Right cardiac atrium (tissue), 5 donors: ENCODE measurements at places on chromosomes 16 and 17. TPM values are rescaled to one million over a fixed set of nuclear protein-coding genes. Genes with fewer than 3 reads are reported as not detected.
A peak's percentile ranks its signal among the peaks of the same experiment; 100 is the strongest.

GRCh38 chr16:49890876-49891275, 35.0 kb upstream of the ZNF423 start:
- DNase-seq, result no peak

- no peak for DNase-seq
Observed at GRCh38 chr16:52634104-52634503, 87.2 kb upstream of the TOX3 start.

GRCh38 chr17:751269-752001, 629 bp downstream of the GEMIN4 start:
- DNase-seq, result peak; percentile 69

GRCh38 chr16:53664724-53665345, 38.8 kb downstream of the RPGRIP1L start:
- DNase-seq, result peak; percentile 32

- no peak for DNase-seq
Observed at GRCh38 chr17:42459256-42459800, 650 bp downstream of the ATP6V0A1 start.

- DNase-seq, result peak; percentile 62
Observed at GRCh38 chr16:79698341-79698753, 97.8 kb upstream of the MAF start.

DNA sequence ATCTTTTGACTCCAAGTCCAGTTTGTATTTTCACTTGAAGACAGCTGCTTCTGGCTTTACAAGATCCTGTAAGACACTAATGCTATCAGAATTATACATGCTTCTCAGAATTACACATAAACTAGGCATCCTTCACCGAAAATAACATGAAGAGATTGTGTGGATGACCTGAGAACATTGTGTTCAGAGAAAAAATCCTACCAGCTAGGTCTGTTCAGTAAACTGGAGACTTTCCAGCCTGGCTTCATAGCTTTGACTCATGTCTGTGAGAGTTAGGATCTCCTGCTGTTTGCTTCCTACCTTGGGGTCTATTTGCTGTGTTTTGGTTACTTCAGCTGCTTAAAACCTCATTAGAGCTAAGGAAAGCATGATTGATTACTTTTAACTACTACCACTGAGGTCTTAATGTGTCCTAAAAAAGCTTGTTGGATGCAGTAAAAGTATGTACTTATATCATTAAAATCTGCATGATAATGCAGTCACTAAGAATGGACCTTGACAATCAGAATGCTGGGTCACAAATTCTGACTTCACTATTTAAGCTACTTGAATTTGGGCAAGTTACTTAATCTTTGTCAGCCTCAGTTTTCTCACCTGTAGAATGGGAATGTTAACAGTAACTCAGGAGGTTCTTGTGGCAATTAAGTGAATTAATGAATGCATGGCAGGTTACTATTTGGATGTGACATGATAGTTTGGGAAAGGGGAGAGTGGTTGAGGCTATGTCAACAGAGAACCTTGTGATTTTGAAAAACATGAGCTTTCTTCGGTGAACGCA, 8.0 kb upstream of the MYH13 start:
- DNase-seq, result no peak

DNA sequence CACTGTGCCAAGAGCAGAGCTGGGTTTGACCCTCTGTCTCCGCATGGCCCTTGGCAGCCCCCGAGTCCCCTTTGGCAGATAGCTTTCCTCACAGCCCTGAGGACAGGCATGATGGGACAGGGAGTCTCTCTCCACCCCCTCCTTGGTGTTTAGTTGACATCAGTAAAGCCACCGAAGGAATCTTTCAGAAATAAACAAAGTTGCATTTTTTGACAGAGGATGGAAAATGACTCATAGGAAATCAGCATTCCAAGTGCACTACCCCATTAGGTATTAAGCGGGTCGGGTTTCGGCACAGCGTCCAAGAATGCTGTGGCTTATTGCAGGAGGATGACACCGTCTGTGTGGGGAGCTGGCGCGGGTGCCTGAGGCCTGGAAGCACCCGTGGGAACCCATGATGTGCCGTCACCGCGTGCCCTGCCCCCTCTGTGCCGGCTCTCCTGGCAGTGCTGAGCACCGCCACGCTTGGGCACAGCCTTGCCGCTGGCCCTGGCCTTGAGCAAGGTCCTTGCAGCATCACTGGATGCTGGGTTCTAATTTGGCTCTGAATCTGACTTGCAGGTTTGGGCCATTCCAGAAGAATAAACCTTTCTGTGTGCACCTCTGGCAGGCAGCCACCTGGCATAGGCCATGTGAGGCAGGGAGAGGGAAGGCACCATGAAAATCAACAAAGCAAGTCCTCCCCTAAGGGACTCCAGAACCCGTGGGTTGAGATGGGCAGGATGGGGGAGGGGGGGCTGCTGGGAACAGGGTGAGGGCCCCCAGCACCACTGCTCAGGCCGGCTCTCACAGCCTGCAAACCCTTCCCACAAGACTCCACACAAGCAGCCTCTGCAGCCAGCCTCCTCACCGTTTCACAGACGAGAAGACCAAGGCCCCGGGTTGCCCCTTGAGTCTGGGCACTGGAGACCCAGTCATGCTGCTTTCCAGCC, 50.5 kb upstream of the ZNF469 start:
- DNase-seq, result no peak

DNA sequence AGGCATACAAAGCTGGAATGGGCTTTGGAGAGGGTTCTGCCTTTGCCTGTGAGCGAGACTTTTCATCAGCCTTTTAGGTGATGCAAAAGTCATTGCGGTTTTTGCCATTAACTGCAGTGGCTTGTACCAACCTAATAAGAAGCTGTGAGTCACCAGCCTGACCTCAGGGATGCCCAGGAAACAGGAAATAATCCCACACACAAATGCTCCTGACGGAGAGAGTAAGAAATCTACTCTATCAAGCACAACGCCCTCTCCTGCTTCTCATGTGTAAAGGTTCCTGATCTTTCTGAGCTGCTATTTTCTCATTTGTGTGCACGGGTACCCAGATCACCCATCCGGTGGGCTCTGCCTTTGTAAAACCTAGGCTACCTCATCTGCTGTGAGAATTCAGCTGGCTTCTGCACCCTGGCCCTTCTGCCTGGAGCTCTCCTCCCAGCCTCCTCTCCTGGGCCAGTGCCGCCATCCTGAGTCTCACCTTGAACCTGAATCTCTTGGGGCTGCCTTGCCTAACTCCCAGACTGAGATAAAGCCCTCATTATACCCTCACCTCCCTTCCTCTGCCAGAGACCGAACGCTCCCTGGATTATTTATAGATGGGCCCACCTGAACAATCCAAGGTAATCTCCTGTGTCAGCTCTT, 299.7 kb downstream of the C16orf95 start:
- no peak for DNase-seq

GRCh38 chr17:5861246-5861645, 208.9 kb upstream of the WSCD1 start:
- DNase-seq, result no peak

- DNase-seq, result no peak
Observed at GRCh38 chr17:36152639-36153120, 23.8 kb downstream of the TBC1D3B start.

DNA sequence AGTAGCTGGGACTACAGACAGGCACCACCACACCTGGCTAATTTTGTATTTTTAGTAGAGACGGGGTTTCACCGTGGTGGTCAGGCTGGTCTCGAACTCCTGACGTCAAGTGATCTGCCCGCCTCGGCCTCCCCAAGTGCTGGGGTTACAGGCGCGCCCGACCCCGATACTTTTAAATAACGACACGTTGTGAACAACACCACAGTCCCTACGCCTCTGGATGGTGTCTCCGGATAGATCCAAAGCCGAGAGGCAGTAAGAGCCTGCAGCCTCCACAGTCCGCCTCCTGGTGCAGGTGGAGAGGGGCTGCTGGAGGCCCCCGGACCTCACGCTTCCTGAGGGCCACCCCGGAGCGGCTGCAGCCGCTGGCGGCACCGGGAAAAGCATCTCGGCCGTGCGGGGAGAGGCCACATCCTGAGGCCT, 741 bp upstream of the TLCD3A start:
- DNase-seq, result no peak

FNDC8 gene
- polyA plus RNA-seq, result not detected

ITGAL gene
- polyA plus RNA-seq, result 0.61 TPM

HES7 gene
- polyA plus RNA-seq, result 0.25 TPM
